ENCODE measurements at places on chromosomes 12 and 14.

GRCh38 chr12:47876440-47876960 lies 28.3 kb downstream of the VDR start:
- DNase-seq: no peak

DNA sequence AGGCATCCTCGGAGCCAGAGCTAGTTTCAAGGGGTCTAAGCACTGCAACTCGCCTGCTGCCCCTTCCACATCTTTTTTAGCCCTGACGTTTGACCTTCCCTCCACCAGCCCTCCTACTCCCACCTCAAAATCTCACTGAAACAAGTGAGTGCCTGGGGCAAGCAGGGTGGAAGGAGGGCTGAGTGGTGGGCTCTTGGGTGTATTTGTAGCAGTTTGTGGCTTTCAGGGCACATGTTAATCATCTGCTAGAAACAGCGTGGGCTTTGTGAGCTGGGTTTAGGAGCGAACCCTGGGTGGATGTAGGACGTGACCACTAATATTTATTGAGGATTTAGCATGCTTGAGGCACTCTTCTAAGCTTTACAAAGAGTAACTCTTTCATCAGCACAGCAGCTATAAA lies 390.3 kb downstream of the GRIN2B start:
- no peak for DNase-seq

DNA sequence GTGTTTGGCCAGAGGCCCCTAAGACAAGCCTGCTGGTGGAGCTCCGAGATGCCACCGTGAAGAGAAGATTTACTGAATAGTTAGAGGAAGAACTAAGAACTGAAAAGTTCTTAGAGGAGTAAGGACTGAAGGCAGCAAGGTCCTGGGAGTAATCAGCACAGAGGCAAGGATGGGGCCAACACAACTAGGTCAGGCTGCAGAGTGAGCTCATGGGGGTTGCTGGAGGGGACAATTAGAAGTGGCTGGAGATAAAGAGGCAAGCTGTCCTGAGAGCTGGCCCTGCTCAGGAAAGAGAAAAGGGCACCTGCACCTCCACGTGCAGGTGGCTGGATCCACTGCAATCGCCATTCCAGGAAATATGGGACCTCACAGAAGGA lies 52.7 kb downstream of the NFKBIA start:
- no peak for DNase-seq

DNA sequence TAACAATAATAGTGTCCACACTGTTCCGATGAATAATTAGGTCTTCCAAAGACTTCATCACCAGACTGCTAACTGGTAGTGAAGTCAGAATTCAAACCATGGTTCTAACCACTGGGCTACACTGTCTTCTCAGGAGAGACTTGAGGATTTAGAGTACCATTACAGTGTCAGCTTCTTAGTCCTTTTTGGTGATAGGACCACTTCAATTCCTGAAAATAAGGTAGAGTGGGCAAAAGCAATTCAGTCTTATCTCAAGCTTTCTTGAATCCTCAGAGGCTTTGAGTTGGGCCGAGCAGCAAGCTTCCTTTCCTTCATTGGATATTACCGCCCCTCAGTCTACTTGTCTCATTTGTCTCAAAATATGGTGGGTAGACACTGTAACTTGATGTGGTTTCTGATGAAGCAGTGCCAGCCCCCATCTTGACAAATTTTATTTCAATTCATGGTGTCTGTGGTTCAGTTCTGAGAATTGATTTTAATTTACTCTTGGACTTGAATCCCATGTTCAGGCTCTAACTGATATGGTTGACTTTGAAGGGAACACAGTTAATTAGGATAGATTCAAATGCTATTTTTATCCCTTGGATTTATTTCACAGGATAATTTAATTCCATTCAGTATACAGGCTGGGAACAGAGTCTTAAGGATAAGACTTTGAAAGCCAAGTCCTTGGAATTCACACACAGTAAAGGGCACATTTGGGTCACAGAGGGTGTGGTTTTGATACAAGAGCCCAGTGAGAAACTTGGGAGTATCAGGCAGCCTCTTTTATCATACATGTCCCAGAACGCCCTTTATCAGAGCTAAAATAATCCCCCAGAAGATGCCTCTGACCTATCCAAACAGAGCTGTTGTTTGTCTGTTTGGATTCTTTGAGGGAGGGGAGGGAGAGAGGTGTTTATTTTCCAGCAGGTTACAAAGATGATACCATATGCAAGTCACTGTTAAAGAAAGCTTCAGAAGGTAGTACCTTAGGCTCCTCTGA lies 167.3 kb downstream of the PRKCH start:
- DNase-seq: no peak

DNA sequence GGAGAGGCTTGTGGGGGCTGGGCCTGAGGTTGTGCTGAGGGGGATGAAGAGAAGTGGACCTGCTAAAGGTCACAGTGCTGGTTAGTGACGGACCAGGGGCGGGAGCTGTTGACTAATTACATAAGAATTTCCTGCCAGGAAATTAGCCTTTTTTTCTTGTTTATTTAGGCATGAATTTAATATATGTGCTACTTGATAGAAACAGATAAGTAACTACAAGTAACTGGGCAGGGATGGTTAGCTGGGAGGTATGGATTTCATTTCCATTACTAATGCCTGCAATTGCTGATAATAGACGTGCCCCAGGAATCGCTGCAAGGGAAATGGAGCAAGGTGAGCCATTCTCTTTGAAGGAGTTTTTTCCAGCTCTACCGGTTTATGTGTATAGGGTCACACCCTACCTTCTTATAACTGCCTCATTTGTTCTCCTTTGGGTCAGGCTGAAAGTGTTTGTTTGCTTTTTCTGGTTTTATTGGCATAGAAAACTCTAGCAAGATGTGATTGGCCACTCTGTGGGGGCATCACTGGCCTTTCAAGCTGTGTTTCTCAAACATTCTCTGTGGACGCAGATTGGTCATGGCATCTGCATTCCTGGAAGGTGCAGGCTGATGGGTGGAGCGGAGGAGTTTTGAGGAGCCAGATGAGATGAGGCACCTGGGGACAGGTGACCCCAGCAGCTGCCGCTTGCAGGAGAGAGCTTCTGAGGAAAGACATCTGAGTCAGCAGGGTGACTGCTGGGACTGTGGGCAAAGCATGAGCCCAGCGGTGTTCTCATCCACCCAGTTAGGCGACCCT lies 19.0 kb upstream of the GPRC5A start:
- no peak for DNase-seq
